ENCODE measurements at places on chromosomes 4 and X. TPM values are rescaled to one million over a fixed set of nuclear protein-coding genes. Genes with fewer than 3 reads are reported as not detected.
A peak's percentile ranks its signal among the peaks of the same experiment; 100 is the strongest.

GRCh38 chr4:86840858-86841257 lies 8.3 kb downstream of the SLC10A6 start:
- no peak for DNase-seq

GRCh38 chr4:173490256-173490655 lies 39.8 kb downstream of the HAND2 start:
- no peak for DNase-seq

DNA sequence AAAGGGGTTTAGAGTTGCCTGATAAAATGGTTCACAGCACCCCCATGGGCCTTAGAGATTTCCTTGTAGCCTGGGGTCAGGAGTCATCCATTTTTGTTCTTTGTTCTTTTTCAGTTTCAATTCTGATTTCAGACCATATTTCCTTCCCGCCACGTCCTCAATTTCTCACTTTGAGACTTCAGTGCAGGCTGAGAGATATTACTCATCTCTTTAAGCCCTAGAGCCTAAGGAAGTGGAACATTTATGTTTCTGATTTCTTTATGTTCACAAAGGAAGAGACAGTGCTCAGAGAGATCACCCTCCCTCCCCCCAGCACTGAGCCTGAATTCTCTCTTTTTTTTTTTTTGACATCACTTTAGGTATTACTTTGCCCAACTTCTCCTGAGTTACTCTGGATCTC lies 56.3 kb downstream of the MSN start:
- no peak for DNase-seq

GRCh38 chrX:72545990-72546389 lies 26.7 kb downstream of the HDAC8 start:
- no peak for DNase-seq

- DNase-seq = no peak
Observed at GRCh38 chr4:132827522-132827921, 321.6 kb upstream of the PCDH10 start.

GRCh38 chr4:147194114-147194513 lies 248.4 kb upstream of the TTC29 start:
- DNase-seq = no peak

GRCh38 chr4:37555322-37555721 lies 130.9 kb downstream of the RELL1 start:
- no peak for DNase-seq

DNA sequence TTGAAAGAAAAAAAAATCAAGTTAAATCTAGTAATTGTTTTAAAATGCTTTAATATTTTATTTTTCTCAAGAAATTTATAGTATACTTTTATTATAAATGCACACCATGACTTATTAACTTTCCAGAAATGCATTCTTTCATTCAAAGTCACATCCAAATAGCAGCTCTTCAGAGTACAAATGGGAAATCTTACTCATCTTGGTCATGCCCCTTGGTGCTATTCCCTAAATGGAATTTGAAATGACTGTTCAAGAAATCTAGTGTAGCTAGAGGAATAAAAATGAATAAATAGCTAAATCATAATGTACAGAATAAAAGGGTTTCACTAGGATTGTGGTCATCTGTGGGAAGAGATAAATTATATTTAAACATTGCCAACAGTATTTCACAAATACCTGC lies 1139.7 kb downstream of the PCDH18 start:
- no peak for DNase-seq

- no peak for DNase-seq
Observed at GRCh38 chr4:40687676-40688389, 58.2 kb upstream of the RBM47 start.

- DNase-seq = no peak
Observed at GRCh38 chrX:49191574-49192011, 5.4 kb upstream of the PRICKLE3 start.

DNA sequence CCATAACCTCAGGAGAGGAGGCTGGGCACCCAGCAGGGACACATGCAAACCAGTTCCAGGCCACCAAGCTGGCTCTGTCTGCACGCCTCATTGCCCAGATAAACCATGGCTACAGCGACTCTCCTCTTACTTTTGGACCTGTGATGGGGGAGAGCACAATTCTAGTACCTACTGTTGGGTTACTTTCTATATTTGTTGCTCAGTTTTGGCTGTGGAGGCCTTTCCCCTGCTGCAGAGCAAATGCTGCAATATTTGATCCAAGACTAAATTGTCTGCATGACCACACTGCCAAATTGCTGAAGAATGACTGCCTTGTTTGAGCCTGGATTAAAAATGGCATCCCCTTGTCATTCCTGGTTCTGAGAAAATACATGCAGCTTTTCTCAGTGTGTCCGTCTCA lies 253.5 kb downstream of the ARHGAP10 start:
- DNase-seq = no peak

GRCh38 chr4:118991686-118992085 lies 103.0 kb downstream of the SYNPO2 start:
- DNase-seq = no peak

- no peak for DNase-seq
Observed at GRCh38 chr4:58679886-58680285, 1569.7 kb upstream of the IGFBP7 start.

DNA sequence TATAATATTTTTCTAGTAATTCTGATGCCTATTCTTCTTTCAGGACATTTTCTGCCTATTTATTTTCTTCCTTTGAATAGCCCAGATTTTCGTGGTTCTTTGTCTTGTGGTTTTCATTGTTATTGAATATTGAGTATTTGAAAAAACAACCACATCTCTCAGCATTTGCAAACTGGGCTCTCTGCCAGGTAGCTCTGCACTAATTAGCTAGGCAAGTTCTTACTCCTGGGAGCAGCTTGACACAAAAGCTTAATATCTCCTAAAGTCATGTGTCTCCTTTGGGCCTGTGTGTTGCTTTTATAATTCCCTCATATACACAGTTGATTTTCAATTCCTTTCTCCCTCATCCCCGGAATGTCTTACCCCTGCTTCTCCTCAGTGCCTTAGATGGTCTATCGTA lies 413.5 kb upstream of the GRIA3 start:
- no peak for DNase-seq

- DNase-seq = peak; percentile 67
Observed at GRCh38 chrX:17768997-17769396, 31.7 kb downstream of the SCML1 start.

- no peak for DNase-seq
Observed at GRCh38 chr4:40722576-40723161, 27.1 kb upstream of the NSUN7 start.

- no peak for DNase-seq
Observed at GRCh38 chr4:125105561-125105960, 209.2 kb upstream of the FAT4 start.

GRCh38 chr4:108466936-108467902 lies 153.2 kb upstream of the RPL34 start:
- no peak for DNase-seq

DNA sequence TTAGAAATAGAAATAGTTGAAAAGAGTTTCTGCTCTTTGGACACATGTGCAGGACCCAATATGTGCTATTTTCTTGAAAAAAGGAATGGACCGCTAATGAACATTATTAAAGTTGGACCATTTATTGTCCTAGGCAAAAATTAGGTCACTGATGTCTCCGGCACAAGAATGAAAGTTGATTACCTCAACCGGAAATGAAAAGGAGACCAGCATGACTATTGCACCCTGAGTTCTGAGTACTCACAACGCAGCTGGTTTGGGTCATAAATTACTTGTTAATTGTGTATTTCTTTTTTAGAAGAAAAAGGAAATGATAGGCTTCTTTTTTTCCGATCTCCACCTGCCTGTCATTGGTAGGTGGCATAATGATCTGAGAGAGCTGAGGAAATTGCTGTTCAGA lies 232.7 kb downstream of the ARHGAP24 start:
- no peak for DNase-seq

DNA sequence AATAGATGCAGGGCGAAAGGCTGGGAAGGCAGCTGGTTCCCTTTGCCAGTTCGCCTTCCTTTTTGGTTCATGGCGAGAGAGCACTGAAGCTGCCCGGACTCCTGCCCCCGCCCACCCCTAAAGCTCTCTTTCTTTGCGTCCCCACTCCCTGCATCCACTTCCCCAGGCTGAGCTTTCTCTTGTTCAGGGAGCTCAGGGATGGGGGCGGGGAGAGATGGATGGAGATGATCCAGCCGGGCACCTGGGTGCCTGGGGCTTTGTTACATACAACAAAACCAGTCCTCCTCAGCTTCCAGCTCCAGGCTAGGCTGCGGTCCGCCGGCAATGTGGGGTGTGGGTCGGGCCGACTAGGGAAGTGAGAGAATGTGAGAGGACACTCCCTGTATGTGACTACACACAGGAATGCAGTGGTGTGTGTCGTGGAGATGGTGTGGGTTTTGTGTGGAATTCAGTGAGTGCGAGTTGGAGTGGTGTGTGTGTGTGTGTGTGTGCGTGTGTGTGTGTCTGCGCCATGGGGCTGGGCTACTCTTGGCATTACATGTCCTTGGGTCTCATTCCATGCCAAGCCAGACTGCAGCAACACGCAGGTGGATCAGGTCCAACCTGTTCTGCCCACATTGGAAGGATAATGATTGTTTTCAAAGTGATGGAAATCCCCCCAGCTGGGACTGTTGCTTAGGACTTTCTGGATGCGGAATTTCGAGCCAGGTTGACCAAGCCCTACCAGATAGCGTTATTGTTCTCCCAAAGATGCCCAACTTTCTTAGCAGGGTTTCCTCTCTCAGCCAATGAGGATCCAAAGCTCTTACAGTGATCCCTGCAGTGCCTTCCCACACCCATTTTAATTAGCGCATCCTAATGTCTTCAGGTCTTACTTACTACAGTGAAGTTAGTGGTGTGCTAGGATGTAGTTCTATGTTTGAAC lies 149.4 kb upstream of the CHRDL1 start:
- DNase-seq = no peak

DNA sequence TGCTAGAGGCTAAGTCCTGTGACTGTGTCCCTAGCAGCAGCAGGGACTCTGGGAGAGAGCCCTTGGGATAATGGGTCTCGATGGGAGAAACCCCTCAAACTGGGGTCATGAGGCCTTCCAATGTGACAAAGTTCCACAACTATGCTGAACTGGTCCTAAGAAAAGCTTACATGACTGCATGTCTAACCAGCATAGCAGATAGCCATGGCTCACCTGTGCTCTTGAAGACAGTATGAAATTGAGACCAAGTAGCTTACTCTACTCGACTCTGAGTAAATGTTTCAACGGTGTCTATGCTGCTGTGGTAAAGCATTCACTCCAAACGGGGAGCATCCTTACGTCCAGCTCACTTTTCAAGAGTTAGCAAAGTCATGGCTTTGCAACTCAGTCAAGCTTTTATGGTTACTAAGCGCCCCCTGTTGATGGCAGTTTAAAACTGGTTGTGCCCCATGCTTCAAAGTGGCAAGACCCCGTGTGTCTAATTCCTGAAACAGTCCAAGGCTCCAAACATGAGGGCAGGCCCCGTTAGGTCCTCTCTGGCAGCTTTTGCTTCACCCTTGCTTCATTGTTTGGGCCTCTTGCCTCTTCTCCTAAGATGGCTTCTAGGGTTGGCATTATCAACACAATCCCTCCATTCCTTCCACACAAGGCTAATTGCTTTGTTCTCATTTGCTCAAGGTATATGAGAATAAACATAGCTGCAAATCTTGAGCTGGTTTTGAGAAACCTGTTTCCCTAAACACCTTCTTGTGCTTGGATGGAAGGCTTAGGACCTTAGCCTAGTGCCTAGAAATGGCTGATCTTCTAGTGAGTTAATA lies 46.6 kb downstream of the CCNG2 start:
- DNase-seq = no peak

DNA sequence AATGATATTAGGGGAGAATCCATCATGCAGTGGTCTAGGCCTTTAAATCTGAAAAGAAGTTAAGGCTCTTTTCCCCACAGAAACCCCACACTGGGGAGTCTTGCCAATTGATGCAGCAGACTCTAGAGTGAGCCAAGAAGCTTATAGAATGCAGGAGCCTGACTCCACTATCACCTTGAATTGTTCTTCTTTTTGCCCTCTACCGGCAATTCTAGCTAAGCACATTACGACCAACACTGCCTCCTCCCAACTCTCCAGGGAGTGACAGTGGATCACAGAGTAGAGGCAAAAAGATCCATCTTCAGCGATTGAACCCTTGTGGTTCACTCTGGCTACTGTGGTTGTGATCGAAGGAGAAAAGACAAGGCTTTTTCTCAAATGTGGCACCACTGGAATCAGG lies 331.5 kb downstream of the NKX6-1 start:
- no peak for DNase-seq

DNA sequence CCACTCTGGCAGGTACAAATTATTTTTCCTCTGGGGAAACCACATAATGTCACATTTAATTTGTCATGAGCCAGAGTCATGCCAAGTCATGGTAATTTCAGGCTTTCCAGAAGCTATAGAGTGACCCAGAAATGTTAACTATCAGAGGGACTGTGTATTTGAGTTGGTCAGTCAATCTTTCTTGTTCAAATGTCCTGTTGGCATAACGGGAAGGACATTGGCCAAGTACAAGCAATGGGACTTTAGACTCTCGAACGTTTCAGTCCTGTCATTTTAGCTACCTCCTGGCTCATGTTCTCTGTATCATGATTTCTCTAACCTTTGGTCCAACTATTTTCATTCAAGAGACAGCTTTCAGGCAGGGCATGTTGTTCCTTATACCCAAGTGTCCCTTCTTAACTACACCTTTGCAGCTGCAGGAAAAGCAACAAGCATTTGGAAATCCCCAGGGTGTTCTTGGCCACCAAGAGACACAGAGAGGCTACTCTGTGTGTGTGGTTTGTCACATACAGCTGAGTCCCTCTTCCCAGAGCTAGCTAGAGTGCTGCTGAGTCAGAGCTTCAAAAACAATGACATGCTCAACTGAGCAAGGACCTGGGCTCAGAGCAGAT lies 142.6 kb downstream of the EGF start:
- no peak for DNase-seq

GRCh38 chrX:69027181-69028005 lies 137.9 kb downstream of the PJA1 start:
- peak; percentile 85 for DNase-seq

DNA sequence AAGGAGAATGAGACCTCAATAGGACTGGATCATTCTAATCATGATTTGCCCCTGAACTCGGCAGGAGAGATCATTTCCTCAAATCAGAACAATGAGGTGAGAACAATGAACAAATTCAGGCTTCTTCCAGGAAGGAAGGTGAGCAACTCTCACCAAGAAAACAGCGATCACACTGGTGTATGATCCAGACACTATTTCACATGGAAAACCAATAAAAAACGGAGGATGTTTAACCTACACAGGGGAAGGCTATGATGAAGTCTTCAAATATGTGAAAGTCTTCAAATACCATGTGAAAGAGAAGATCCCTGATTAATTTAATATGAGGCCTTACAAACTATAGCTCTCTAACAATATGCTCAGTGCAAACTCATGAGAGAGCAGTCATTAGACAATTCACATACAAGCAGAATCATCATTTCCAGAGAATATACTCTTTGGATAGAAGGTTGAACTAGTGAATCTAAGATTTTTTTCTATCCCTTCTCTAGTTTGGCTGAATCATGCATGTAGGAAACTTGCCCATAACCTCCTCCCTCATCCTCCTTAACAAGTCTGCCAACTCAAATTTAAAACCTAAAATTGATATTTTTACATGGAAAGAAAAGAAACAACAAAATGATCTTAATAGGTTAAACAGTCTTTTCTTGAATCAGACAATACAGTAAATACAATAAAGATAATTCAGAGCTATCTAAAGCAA lies 122.5 kb downstream of the ADAMTS3 start:
- DNase-seq = no peak

The TLR6 gene
- 8.3 TPM for total RNA-seq

The RCHY1 gene
- 17.2 TPM for total RNA-seq

The AKAP14 gene
- not detected for total RNA-seq

The CXCL8 gene
- 0.49 TPM for total RNA-seq

The CLOCK gene
- total RNA-seq = 34.4 TPM

The NXF2B gene
- total RNA-seq = not detected

The AWAT2 gene
- not detected for total RNA-seq

The SLC38A5 gene
- 15.5 TPM for total RNA-seq

The MUC7 gene
- not detected for total RNA-seq

The SCD5 gene
- total RNA-seq = 16.9 TPM

The COL25A1 gene
- 0.49 TPM for total RNA-seq

The USP17L12 gene
- total RNA-seq = not detected

The PAGE1 gene
- not detected for total RNA-seq

The RHOXF2 gene
- not detected for total RNA-seq

Measured in vagina (tissue), 2 donors.